DMS 273 treated with DMSO at 0.1 percent for 48 hours (cell line): ENCODE measurements at places on chromosomes 11 and 22.

DNA sequence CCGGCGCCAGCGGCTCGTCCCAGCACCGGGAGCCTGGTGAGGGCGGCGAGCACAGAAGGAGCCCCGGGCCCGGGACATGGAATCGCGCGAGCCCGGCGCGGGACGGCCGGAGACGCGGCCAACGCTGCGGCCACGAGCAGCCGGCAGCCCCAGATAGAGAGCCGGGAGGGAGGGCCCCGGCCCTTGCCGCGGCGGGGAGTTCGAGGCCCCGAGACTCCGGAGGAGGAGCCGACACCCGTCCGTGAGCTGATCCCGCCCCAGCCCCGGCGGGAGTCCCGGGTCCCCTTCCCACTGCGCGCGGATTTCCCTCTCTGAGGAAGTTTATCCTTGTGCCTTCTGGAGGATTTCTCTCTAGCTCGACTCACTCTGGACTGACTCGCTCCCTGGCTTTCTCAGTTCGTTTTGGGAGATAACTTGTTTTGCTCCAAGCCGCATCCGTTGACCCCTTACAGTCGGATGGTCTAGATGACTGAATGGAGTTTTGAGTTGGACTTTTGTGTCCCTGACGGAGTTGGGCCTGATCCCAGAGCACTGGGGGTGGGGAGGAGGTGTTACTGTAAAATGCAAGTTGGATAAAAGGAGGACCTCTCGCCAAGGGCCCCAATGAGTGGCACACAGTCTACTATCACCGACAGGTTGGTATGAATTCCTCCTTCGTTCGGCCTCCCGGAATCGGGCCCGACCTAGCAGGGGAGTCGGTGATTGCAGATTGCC, 585 bp downstream of the ARHGEF12 start:
- DNase-seq, result no peak

DNA sequence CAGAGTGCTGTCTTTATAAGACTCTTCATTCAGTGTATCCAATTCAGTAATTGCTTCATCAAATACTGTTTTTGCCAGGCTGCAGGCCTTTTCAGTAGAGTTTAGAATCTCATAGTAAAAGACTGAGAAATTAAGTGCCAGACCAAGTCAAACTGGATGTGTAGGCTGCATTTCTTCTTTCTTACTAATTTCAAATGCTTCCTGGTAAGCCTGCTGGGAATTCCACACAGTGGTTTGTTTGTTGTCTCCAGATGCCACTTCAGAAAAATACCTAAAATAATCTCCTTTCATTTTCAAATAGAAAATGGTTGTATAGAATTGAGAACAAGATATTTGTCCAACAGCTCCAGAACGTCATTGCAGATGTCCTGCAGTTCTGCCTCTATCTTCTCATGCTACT, 34.7 kb downstream of the LDHAL6A start:
- no peak for DNase-seq

- DNase-seq, result no peak
Measured at GRCh38 chr22:30830907-30831306, 136.2 kb downstream of the OSBP2 start.

GRCh38 chr22:42943981-42944380, 71.0 kb downstream of the PACSIN2 start:
- no peak for DNase-seq

GRCh38 chr11:67572305-67572704, 11.3 kb upstream of the GSTP1 start:
- no peak for DNase-seq
